ENCODE measurements at places on chromosomes 11 and 22. TPM values are rescaled to one million over a fixed set of nuclear protein-coding genes. Genes with fewer than 3 reads are reported as not detected.

Gene MIOX
- total RNA-seq, result not detected

Gene RAB3IL1
- 10.6 TPM for total RNA-seq

Gene TMEM138
- total RNA-seq, result 46.3 TPM

Gene MRGPRF
- 13.2 TPM for total RNA-seq

- DNase-seq, result peak; percentile 99
These were observed 5.4 kb downstream of the CARNS1 start for GRCh38 chr11:67420646-67421429.

DNA sequence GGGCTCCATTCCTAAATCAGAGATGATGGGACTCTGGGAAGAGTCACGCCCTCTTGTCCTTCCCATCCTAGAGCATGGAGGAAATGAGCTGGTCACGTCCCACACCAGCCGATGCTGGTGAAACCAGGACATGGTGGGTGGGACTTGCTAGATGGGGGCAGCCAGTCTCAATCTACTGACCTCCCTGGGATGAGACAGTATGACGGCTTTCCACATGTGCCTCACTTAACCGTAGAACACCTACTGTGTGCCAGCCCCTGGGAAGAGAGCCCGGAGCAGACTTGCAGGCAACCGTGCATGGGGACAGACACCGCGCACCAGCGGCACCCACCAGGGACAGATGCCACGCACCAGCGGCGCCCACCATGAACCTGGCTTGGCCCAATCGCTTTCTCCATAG is 3.8 kb downstream of the OSBPL5 start:
- DNase-seq, result peak; percentile 54

DNA sequence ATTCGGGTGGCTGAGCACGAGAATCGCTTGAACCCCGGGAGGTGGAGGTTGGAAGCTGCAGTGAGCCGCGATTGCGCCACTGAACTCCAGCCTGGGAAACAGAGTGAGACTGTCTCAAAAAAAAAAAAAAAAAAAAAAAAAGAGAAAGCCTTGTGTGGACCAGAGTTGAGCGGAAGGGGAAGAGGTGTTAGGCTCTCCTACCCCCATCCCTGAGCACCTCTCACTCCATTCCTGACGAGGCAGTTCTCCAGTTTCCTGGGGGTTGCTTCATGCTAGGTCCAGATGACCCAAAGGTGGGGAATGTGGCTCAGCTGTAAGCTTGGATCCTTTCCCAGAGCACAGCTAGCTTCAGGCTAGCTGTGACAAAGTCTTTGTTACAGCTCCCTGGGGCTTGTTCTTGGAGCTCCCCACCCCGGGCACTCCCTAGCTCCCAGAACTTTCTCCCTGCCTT is 8.8 kb upstream of the DNAL4 start:
- DNase-seq, result no peak

DNA sequence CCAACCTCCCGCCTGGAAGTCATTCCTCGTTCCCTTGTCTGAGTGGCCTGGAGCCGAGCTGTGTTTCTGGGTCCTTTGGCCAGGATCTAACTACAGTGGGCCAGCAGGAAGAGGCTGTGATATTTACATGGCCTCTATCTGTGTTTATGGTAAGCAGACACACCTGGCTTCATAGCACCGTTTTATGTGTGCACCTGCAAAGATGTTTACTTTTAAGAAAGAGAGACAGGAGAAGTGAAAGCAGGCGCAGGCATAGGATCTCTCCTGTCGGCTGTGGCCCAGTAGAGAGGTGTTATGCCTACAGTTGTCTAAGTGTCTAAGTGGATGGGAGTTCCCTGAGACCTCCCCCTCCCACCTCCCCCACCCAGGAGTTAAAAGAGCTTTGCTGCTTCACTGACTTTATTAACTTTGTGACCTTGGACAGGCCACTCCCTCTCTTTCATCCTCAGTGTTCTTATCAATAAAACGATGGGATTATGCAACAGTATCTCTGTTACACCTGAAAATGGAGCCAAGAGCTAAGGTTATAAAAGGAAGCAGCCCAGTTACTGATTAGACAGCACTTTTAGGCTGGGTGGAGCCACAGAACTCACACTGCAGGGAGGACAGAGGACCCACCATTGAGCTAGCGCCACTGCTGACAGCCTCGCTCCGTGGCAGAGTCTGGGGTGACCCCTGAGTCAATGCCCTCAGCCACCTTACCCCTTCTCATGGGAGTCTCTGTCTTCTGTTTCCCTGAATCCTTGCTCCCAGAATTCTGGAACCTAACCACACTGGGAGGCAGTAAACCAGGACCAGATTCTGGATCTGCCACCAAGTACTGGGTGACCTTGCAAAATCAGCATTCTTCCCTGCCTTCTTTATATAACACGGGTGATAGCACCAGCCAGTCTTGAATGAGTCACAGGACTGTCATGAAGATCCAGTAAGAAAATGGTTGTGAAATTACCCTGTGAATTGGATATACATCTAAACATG is 22.0 kb downstream of the ST14 start:
- no peak for DNase-seq

GRCh38 chr11:118606157-118606843 is 1.1 kb upstream of the PHLDB1 start:
- DNase-seq, result no peak

DNA sequence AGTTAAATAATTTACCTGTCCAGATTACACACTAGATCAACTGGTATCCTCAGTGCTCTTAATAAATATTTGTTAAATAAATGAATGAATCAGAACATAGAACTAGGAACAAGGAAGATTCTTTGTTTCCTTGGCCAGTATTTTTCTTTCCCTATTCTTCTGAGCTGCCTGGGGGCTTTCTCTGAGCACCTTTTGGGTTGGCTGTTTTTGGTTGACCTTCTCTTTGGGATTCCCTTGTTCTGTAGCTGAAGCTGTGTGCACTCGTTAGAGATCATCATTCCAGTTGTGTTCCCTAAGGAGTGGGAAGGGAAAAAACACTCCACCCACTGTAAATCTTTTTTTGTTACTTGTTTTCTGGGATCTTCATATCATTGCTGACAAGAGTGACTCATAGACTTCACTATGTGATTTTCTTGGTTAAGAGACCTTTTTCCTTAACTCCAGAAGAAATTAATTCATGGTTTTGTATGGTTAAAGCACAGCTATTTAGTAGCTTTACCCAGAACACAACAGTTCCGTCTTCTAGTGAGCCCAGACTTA is 84.3 kb downstream of the STIM1 start:
- no peak for DNase-seq

- no peak for DNase-seq
These were observed 50.9 kb upstream of the WNT11 start for GRCh38 chr11:76257074-76257719.

GRCh38 chr22:26515931-26516330 is 3.7 kb upstream of the TFIP11 start:
- no peak for DNase-seq

- no peak for DNase-seq
These were observed 667.0 kb downstream of the NTM start for GRCh38 chr11:132037467-132037862.

GRCh38 chr22:20809538-20810185 is 35.7 kb downstream of the SERPIND1 start:
- no peak for DNase-seq

DNA sequence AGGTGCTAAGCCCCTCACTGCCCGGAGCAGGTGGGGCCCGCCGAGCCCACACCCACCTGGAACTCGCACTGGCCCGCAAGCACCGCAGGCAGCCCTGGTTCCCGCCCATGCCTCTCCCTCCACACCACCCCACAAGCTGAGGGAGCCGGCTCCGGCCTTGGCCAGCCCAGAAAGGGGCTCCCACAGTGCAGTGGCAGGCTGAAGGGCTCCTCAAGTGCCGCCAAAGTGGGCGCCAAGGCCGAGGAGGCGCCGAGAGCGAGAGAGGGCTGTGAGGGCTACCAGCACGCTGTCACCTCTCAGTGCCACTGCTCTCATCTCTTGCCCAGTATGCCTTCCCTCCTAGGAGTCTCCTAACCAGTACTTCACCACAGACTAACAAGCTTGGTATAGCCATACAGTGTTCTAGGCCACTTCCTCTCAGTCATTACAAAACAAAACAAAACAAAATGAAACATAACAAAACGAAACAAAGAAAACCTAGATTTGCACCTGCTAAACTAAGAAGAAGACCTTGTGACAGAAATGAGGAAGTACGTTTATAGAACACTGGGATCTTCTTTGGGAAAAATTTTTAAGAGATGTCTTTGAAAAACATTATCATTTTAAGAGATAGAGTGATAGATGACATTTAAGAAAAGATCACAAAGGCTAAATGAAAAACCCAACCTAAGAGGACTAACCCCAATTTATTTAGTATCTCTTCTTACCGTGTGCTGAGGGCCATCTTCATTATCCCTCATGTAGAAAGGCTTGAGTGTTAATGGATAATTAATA is 47.7 kb upstream of the GAB2 start:
- no peak for DNase-seq

- DNase-seq, result no peak
These were observed 50.5 kb downstream of the MAPK1 start for GRCh38 chr22:21816787-21817496.

DNA sequence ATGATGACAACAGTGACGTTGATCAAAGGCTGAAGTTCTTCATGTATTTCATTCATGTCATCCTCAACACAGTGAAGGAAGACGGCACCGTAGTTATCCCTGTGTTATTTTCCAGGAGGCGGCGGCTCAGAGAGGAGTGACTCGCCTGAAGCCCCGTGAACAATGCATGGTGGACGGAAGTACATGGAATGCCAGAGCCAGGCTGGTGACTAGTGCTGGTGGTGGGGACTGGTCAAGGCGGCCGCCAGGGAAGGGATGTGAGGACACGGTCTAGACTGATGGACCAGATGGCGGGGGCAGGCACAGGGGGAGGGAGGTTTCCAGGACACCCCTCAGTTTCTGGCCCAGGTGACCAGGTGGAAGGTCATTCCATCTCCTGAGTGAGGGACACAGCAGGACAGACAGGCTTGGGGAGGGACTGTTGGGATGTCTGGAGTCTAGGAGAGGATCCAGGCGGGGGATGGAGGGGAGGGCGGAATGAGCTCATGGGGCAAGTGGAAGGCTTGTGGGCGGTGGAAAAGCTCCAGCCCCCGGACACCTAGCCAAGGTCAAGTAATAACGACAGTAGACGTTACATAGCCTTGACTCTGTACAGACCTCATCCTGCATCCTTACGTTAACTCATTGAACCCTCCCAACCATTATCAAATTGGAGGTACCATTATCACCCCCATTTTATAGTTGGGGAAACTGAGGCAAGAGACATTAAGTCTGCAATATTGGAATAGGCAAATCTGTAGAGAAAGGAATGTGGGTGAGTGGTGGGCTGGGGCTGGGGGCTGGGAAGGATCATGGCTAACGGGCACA is 16.0 kb upstream of the PICK1 start:
- DNase-seq, result no peak

DNA sequence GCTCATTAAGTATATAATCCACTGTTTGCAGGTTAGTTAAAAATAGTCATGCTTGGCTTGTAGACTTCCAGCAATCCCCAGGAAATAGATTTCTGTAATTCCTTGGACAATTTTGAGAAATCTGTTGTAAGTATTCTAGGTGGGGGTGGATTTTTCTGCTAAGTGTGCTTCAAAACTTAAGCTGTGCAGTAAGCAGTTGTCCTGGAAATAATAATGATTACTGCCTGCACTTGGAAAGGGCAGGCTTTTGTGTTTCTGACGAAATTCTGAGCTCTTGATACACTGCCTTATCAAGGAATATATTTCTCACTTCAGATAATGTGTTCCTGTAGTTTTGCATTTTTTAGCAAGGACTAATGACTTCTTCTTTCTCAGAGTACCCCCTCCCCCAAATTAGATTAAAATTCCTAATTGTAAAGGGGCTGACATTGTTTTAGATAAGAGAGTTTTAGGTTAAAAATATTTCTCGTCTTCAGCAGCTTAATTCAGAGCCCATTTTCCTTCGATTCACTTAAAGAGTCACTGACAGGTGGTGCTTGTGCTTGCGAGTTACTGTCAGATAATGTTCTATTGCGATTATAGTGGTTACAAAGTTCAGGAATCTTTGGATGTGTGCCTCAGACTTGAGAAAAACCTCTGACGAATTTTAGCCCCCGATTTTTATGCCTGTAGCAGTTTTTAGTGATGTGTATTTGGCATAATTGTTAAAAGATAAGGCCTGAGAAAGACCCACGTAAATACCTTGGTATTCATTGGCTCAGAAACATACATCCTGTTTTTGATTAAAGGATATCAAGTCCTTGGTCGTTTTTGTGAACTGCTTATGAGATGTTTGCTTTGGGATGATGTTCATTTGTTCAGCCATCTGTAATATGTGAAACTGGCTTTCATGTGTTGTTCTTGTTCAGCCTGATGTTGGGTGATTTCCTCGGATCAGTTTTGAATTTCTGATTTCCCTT is 120.5 kb downstream of the HIPK3 start:
- DNase-seq, result no peak

DNA sequence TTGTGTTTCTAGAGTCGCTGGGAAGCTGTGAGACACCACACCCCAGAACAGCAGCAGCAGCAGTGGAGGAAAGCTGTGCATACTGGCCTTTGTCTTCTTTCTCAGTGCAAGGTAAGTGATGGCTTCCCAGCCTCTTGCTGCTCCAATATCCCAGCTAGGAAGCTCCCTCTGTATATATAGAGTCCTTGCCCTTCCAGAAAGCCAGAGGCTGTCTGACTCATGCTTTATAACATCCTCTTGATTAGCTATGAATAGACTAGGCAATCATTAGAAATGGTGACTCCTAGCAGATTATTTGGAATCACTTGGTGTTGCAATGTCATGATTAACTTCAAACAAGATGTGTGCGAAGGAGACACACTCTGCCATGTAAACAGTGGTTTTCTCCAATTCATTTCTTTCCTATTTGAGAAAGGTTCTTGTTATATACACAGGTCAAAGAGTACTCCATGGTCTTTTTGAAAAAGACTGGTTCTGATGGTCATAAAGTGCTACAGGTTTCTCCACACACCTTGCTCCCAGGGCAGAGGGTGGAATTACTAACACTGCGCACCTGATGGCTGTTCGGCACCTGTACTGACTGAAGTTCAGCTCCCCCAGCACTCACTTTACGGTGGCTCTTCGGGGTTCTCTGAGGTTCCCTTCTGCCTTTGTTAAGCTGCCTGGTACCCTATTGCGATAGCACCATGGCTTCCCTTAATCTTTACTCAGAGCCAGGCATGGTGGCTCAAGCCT is at the start of gene MMP1:
MMP1 (minus strand) TSS at position 149 of the 735 bp plus-strand sequence; CDS start at position 81, 68 bp downstream.
- no peak for DNase-seq

GRCh38 chr11:61791737-61792309 is 576 bp downstream of the TMEM258 start:
- DNase-seq, result no peak

- no peak for DNase-seq
These were observed 29.9 kb downstream of the TRPC6 start for GRCh38 chr11:101553891-101554292.

DNA sequence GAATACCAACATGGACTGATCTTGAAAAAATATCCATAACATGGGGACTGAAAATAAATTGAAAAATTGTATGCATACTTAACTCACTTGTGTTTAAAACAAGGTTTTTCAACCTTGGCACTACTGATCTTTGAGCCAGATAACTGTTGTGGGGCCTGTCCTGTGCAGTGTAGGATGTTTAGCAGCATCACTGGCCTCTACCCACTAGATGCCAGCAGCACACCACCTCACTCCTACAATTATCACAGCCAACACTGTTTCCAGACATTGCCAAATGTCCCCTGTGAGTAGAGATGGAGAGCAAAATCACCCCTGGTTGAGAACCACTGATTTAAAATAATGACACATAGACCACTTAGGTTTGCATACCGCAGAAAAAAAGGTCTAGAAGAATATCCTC is 45.0 kb upstream of the SLC1A2 start:
- DNase-seq, result no peak
